ENCODE measurements at places on chromosomes 16 and 17.

- DNase-seq = no peak
These were observed 46.8 kb upstream of the B4GALNT2 start for GRCh38 chr17:49085565-49086315.

DNA sequence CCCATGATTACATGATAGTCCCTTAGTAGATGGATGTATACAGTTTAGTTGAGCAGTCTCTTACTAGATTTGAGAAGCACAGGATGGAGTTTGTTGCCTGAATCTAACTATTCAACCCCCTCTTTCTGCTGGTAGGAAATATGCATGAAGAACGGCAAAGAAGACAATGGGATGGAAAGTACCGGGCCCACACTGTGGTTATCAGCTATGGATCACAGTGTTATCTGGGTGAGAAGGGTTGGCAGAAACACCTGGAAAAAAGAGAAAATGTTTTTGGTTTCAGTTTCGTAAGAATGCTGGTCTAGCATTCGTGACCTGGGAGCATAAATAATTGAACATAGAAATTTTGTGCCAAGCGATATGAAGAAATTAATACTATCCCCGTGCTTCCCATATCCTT, 53.1 kb downstream of the ANKFN1 start:
- no peak for DNase-seq

- DNase-seq = no peak
These were observed 210.3 kb downstream of the GRIN2A start for GRCh38 chr16:9971907-9972306.

GRCh38 chr16:28556914-28557320, 3.2 kb downstream of the SGF29 start:
- no peak for DNase-seq

DNA sequence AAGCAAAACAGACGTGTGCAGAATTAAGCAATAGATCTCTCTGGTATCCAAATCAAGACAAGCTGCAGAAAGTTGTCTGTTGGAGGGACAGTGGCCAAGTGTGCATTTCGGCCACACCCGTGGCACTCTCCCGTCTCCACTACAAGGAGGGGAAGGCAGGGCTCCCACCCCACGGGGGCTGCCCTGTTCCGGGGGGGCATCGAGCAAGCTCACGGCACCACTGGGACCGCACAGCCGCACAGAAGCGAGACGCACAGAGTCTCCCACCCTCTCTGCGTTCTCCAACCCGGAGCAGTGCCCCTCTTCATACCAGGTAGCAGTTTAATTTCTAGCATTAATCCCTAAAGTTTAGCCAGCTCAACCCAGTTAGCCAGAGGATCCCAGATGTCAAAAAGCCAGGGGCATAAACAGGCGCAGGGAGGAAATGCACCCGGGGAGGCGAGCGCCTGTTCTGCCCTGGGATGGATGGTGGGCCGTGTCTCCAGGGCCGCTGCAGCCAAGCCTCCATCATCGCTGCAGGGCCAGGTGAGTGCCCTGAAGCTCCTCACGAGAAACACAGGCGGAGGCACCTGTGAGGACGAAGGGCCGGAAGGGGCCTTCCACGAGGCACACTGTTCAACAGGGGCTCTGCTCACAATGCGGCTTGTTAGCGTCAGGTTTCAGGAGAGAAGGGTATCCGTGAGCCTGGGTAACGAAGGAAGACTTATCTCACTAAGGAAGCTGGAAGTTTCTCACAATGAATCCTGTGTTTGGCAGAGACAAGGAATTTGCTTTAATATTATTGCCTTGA, 42.1 kb upstream of the METRNL start:
- no peak for DNase-seq

DNA sequence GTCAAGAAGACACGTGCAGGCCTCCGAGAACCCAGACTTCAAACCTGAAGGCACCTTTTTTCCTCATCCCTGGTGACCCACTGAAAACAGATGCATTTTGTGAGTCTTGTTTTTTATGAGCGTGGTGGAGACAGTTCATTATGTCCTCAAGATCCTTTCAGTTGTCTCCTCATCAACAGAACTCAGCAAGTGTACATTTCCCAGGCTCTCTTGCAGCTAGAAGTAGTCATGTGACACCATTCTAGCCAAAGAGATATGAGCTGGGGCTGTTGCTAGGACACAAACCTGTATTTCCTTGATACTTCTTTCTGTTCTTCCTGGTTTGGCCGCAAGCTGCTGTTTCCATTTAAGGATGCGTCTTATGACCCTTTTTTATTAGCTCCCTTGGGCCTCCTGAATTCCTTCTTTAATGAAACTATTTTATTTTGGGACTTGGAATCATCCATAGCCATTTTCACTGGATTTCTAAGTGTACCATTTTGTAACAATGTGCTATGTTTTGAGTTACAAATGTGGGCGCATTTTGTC, 135.7 kb upstream of the FOXF1 start:
- no peak for DNase-seq

DNA sequence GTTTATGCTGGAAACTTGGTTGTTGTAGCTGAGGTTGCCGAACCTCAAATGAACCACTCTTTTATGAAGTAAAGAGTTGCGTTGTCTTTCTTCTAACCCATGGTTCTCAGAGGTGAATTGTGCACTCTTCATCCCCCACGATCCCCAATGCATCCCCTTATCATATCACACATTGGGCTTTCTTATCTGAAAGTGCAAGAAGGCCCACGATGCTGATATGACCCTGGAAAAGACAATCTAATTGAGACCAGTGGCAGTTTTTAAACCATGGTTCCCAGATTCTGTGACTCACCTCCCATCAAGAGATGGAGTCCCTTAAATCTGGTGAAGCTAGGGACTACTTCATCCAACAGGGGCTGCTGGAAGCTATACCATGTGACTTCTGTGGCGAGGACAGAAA, 156.3 kb upstream of the IRX3 start:
- no peak for DNase-seq

- no peak for DNase-seq
These were observed 33.7 kb upstream of the CDH15 start for GRCh38 chr16:89137666-89138512.

DNA sequence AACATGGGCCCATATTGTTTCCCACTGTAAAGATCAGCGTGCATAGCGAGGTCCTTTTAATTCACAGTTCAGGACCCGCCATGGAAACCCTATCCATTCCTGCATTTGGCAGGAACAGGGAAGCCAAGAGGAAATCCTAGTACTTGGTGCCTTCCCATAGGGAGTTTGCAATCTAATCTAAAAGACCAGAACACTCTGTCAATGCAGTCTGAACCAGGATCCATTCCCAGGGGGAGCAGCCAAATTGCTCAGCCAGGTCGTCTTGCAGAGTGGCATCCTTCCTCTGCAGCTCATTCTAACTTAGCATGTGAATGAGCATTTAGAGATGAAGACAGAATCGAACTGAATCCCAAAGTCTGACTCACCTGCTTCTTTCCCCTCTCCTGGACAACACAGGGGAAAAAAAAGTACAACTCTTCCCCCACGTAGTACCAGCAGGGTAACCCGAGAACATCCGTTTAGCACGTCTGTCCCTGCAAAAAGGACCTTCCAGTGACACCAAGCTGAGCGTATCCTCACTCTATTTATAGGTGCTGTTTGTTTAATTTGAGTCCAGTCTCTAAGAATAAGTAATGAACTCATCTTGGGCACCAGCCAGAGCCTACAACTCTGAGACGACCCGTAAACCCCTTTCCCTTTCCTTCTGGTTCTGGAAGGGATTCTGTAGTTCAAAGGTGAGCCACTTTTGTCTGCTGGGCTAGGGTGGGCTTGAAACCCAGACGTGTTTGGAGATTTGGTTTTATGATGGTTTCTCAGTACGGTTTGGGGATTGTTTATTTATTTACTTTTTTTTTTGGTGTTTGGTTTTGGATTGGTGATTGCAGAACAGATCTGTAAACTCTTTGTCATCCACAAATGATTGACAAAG, 74.5 kb downstream of the ERCC4 start:
- no peak for DNase-seq

DNA sequence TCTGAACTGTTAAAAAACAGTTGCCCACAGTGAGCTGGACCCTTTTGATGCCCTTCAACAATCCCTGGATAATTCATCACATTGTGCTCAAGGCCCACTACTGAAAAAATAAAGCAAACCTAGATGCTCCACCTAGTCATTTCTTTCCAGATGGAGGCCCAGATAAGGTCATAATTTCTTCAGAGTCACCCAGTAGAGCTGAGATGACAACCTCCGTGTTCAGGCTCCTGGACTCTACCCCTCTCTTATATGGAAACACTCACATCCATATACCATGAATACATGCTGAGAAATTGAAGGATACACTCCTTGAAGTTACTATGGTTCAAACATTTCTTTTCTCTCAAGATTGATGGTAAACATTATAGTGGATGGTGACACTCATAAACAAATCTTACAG, 2.7 kb upstream of the ABCA3 start:
- no peak for DNase-seq

DNA sequence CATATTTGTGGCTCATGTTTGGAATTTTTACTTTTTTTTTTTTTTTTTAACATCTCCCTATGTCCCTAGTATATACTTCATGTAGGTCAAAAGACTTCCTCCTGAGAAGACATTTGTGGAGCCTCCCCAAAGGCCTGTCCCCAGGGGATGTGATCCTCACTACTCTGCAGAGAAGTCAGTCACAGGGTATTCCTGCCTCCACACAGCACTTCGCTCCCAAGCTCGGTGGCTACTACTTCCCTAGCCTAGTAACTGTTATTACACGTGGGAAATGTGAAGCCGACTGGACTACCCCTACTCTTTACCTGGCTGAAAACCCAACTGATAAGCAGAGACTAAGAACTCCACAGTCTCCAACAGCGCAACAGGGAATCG, 116.8 kb downstream of the HIC1 start:
- no peak for DNase-seq

DNA sequence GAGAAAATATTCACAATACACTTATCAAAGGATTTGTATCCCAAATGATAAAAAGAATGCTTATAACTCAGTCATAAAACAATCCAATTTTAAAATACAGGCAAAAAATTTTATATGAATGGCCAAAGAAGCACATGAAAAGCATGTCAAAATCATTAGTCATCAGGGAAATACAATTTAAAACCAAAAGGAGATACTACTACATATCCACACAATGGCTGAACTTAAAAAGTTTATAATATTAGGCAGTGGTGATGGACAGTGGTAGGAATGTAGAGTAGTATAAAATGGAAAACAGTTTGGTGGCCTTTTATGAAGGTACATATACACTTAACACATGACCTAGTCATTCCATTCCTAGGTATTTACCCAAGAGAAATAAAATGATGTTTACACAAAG, 12.2 kb downstream of the CMC2 start:
- DNase-seq = no peak

GRCh38 chr16:59123479-59123878, 389.4 kb upstream of the GOT2 start:
- no peak for DNase-seq

- DNase-seq = no peak
These were observed 51.8 kb upstream of the IL34 start for GRCh38 chr16:70594569-70594968.
